Posterior cingulate gyrus (tissue), 11 donors: ENCODE measurements at places on chromosomes 12 and 14.
A peak's percentile ranks its signal among the peaks of the same experiment; 100 is the strongest.

DNA sequence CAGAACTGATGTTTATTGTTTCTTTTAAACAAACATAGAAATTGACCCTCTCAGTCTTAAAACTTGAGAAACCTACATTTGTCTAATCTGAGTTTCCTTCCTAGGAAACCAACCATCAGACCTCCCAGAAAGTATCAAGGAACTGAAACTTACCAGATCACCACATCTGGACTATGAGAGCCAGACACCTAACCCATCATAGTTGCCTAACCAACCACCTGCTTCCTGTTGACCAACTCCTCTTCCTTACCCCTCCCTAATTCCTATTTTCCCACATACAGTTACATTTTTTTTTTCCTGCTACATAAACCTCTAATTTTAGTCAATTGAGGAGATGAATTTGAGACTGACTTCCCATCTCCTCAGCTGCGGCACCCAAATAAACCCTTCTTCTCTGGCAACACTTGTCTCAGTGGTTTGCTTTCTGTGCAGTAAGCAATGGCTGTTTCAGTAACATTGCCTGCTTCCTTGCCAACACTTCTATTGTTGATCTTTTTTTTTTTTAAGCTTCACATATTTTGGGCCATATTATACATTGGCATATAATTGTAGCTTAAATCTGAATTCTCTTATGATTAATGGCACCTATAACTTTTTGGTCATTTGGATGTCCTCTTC, 34.3 kb downstream of the KLRD1 start:
- no peak for DNase-seq

DNA sequence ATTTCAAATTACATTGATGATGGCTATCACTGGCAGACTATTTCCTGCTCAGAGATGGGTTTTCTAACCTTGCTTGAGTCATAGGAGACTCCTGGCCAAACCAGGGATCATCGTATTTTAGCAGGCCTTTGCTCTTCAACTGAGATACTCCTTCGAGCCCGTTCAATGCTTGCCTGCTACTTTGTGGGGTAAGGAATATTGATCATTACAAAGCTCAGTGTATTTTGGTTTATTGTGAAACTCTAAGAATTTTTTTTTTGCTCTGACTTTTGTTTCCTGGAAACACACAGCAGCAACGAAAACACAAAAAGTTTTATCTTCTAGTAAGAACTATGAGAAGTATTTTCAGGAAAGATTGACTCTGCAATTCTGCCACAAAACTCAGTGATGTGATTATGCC, 4.1 kb downstream of the GPRC5D start:
- no peak for DNase-seq

DNA sequence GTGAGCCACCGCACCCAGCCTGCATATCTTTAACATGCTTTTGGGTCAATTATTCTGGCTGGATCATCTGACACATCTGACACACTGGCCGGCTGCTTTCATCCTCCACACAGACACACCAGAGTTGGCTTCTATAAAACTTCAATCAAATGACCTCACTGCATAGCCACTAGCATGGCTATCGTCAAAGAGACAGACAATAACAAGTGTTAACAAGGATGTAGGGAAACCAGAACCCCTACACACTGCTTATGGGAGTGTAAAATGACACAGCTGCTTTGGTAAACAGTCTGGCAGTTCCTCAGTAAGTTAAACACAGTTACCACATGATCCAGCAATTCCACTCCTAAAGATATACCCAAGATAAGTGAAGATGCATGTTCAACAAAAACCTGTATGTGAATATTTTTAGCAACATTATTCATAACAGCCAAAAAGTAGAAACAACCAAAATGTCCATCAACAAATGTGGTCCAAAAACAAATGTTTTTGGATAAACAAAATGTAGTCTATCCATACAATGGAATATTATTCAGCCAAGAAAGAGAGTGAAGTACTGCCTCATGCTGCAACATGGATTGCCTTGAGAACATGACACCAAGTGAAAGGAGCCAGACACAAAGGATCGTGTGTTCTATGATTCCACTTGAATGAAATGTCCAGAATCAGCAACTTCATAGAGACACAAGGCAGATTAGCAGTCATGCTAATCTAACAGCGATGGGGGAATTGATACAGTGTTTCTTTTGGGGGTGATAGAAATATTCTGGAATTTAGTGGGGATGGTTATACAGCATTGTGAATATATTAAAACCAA, 10.1 kb downstream of the KDM2B start:
- no peak for DNase-seq

GRCh38 chr12:93098077-93098476, 169.0 kb upstream of the EEA1 start:
- DNase-seq, result peak; percentile 15

DNA sequence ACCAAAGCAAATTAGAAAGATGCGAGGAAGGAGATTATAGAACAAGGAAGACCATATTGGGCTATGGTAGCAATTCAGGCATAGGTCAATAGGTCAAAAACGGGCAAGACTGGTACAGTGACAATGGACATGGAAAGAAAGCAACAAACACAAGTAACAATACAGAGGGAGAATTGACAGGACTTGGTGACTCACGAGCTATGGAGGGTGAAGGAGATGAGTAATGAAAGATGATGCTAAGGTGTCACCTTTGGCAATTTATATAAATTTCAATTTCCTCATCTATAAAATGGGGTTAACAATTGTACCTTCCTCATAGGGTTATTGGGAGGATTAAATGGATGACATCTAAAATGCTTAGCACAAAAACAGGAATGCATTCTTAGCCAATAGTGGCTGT, 15.1 kb upstream of the DUSP16 start:
- DNase-seq, result no peak
